GM12878 (cell line): ENCODE measurements at places on chromosomes 1 and 21.

- DNase-seq = peak; percentile 25
Measured at GRCh38 chr1:96721416-96722160, at the start of gene PTBP2. Gene PTBP2, plus strand, starts transcription at chr1:96721784. Its CDS starts 81 bp downstream, at chr1:96721865.

GRCh38 chr21:34817821-34818661 is 149.2 kb downstream of the CLIC6 start:
- no peak for DNase-seq

DNA sequence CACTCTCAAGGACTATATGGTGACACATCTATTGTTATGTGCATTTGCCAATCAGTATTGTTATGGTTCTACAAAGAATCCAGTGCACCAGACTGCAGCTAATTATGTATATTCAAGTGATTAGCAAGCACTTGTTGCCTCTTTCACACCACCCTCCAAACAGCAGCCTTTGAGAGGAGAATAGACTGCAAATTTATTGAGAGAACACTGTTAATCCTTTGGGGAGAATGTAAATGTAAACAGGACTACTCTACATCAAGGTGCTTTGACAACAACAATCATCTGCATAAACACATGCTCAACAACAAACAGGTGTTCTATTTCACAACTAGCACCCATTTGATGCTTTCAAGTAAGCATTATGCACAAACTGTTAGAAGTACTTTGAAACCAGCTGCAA is 117.4 kb downstream of the AKT3 start:
- DNase-seq = no peak

- no peak for DNase-seq
Measured at GRCh38 chr1:5198328-5198727, 543.9 kb downstream of the AJAP1 start.

DNA sequence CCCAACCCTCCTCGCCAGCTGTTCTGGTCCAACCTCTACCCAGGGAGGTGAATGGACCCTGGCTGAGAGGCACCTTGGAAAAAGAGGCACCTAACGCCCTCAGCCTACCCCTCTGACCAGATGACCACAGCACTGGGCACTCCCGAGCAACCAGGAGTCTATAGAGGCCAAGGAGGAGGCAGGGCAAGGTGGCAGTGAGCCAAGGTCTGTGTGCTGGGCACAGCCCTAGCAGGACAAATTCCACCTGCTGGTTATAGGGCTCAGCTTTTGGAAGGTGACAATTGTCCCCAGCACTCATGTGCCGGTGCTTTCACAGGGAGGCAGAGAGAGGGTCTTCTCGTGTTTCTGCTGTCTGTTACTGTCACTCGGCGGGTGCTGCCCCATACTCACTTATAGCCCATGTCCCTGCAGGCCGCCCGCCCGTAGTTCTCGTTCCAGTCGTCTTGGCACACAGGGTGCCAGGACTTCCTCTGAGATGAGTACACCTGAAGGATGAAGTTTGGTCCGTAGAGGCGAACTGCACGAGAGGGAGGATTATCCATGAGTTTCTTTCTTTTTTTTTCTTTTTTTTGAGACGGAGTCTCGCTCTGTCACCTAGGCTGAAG is 27.8 kb downstream of the TMPRSS2 start:
- DNase-seq = no peak

- DNase-seq = no peak
Measured at GRCh38 chr1:158323866-158324265, 7.5 kb downstream of the CD1B start.

- DNase-seq = peak; percentile 84
Measured at GRCh38 chr1:244319283-244320132, 132.2 kb downstream of the ADSS2 start.

DNA sequence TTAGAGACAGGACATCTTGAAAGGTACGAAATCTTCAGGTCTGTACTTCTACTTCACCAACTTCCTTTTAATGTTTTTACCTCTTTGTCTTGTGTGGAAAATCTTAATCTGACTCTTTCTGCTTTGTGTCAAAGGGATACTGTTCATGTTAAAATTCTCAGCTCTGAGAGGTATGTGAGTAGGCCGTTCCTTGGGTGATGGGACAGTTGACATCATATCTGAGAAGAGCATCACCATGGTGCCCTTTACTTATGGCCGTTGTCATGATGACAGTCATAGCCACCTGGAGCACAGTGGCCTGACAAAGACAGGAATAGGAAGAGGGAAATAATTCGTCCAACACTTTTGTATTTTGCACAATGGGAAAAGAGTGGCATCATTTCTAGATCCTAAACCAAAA is 145.6 kb downstream of the FGGY start:
- DNase-seq = no peak

DNA sequence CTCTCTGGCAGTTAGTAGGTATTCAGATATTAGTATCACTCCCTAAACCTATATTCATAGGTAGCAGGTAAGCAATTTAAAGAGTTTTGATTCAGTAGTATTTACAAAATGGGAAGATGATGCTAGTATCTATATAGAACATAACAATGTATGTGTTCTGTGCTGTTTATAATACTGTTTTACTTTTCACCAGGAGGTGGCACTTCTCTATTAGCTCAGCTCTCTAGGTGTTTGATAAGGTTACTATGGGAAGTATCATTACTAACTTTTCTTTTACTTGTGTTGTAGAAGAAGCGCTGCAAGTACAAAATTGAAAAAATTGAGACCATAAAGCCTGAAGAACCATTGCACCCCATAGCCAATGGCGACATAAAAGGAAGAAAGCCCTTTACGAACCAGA is 49.4 kb upstream of the FASLG start:
- DNase-seq = no peak

DNA sequence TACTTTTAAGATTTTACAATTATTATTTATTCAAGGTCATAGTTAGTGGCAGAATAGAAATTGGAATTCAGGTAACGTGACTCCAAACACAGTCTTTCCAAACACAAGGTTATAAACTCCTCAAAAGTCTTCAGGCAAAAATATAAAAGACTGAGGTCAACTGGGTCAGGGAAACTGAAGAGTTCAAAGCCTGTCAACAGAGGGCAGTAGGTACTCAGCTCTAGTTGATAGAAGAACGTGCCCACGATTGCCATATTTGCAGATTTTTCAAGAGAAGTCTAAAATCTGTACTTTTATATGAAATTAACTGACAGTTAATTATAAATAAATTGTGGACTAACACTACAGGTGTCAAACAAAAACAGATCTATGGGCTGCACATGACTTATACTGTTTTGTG is 135.0 kb downstream of the LHX4 start:
- no peak for DNase-seq

DNA sequence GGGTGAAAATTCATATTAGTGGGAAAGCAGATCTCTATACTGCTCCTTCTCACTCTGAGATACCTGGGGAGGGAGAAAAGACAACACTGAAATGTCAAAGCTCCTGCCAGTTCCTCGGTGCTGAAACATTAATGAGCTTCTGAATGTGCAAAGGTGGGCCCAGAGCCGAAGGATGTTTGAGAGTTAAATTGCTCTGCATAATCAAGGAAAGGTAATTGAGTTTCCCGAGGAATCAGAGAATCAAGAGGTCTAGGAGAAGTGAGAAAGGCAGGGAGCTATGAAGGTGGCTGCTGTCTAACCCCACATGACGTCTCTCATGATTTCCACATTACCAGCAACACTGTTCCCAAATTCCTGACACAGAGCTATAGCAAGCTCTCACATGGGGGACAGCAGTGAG is 346.7 kb downstream of the SMYD3 start:
- DNase-seq = no peak

GRCh38 chr1:44237721-44238457 is 24.6 kb downstream of the DMAP1 start:
- no peak for DNase-seq

GRCh38 chr21:32377991-32378390 is 14.8 kb downstream of the URB1 start:
- no peak for DNase-seq

GRCh38 chr1:94056171-94056570 is 64.8 kb downstream of the ABCA4 start:
- no peak for DNase-seq

GRCh38 chr1:41428738-41429640 is 55.5 kb downstream of the EDN2 start:
- DNase-seq = no peak

DNA sequence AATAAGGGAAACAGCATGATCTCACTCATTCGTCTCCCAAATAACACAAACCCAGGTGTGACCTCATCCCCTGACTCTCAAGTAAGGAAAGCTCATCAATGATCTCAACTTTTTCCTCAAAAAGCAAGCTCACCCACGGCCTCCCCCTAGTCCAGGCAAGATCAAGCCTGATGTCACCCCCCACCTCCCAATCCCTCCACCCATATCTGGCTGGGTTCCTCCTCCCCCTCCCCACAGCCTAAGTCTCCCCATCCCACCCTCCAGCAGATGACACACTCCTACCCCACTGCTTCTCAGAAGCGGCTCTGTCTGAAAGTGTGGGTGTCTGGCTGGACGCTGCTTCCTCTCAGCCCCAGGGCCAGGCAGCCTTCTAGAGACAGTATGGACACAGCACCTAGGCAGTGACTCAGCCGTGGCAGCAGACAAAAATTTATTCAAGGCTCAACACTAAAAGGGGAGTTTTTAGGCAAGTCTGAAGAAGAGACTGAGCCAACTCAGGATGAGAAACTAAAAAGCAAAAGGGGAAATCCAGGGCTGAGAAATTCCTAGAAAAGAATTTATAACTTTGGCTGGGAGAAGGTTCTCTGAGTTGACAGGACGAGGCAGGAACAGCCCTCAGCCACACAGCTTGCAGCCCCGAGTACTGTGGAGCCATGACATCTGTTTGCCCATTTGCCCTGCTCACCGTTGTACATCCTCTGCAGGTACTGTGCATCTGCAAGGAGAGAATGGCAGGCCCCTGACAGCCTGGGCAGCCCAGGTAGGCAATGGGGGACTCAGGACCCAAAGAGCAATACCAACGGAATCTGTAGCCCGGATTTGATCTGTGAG is 81.6 kb upstream of the LRRC8D start:
- DNase-seq = no peak

DNA sequence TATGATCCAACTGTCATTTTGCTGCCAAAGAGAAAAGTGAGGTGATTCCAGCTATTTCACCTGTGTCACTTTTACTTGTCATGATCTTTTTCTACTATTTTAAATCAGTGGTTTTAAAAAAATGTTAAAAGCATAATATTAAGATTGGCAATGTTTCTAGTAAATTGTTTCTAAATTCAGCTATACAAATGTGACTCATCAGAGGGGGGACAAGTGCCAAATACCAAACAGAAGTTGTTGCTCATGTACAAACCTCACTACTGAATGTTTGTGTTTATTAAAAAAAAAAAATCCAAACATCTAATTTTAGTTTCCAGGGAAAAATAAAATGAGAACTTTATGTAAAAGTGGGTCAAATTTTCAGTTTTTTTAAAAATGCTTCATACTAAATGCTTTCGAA is 346.2 kb upstream of the SNX7 start:
- no peak for DNase-seq

- DNase-seq = no peak
Measured at GRCh38 chr1:160774886-160775719, 20.9 kb upstream of the LY9 start.

DNA sequence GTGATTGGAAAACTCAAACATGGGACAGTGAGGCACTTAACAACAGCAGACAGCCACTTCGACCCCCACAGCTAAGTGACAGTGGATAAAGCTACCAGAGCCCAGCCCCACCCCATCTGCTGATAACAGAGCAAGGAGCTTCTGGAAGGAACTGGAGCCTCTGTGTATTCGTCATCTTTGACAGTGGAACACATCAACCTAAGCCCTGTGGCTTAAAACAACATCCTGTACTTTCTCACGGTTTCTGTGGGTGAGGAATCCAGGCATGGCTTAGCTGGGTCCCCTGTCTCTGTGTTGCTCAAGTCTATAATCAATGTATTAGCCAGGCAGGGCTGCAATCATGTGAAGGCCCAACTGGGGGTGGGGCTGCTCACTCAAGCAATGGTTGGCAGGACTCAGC is 18.4 kb upstream of the SIPA1L2 start:
- DNase-seq = no peak

DNA sequence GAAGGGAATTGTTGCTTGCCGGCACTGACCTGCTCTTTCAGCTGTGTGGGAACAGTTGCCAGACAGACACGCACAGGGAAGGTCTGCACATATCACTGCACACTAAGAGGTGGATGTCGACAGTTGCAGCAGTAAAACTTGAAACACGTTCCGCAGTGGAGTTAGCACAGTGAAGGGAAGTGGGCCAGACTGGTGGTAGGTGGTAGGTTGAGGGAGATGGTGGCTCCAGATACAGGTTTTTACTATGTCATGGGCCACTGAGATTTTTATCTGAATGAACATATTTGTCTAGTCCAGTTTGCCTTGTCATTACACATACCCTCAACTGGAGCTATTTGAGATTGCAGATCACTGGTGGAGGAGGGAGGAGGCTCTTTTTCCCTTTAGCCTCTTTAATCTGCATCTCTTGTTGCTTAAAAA is 13.5 kb downstream of the MRPS6 start:
- no peak for DNase-seq

DNA sequence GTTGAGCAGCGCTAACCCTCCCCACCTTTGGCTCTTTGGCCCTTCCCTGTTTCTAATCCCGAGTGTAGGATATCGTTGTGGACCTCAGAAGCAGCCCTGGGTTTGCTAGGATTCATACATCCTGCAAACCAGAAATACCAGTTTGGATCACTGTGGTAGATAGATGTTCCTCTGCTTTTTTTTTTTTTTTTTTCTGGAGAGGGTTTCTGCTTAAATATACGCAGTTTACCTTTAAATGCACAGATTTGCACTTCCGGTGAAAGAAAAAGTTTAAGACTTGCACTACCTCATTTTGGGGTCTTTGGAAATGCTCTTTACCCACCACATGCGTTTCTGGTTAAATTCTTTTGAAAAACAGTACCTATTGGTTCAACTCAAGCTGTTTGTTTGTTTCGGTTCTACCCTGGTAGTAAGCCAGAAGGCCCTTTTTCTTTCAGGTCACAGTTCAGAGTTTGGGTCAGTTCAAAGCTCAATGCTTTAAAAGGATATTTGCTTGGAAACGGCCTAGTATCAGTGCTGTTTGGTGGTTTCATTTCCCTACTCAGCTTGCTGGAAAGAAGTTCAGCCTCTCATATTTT is 908 bp downstream of the DDI2 start:
- DNase-seq = peak; percentile 49

- DNase-seq = no peak
Measured at GRCh38 chr1:41633764-41634163, 149.3 kb upstream of the EDN2 start.

- DNase-seq = no peak
Measured at GRCh38 chr1:11634365-11635192, 19.6 kb downstream of the FBXO2 start.

GRCh38 chr21:20877976-20878375 is 120.2 kb upstream of the NCAM2 start:
- DNase-seq = no peak
